ENCODE measurements at places on chromosomes 3 and 15.

DNA sequence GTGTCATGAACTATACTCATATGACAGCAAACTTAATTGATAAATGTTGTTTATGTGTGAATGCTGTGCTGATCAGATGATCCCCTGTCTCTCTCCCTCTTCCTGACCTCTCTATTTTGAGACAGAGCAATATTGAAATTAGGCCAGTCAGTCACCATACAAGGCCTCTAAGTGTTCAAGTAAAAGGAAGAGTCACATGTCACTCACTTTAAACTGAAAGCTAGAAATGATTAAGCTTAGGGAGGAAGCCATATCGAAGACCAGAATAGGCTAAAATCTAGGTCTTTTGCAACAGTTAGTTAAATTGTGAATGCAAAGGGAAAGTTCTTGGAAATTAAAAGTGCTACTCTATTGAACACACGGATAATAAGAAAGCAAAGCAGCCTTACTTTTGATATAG is 498.6 kb downstream of the ZPLD1 start:
- no peak for DNase-seq

DNA sequence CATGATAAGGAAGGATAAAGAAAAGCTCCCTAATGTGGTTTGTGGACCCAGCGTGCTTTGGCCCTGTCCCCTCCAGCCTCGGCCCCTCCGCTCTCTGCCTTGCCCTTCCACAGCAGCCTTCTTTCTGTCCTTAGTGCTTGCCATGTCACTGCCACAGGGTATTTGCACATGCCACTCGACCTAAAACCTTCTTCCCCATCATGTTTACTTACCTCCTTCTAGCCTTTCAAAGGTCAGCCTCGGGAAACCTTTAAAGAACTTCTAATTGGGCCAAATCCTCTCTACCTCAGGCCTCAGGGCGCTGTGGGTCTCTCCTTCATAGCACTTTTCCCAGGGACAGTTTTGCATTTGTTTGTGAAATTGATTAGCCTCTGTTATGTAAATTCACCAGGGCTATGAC is 73.0 kb downstream of the SCN11A start:
- no peak for DNase-seq

DNA sequence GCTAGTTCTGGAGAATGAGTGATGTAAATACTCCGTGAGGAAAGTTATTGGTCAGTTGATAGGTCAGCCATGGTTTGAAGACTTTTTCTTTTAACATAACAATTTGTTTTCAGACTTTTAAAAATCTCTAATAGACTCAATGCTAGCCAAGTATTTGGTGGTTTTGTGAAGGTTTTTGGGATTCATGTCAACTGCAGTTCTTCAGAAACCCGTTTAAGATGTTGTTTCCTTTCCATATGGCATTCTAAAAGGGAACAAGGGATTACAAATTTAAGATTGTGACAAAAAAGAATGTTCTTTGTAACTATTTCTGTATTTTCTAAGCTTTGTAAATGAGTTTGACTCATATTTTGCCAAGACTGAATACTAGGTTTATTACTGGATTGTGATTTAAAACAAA is 281.7 kb upstream of the COL8A1 start:
- no peak for DNase-seq

DNA sequence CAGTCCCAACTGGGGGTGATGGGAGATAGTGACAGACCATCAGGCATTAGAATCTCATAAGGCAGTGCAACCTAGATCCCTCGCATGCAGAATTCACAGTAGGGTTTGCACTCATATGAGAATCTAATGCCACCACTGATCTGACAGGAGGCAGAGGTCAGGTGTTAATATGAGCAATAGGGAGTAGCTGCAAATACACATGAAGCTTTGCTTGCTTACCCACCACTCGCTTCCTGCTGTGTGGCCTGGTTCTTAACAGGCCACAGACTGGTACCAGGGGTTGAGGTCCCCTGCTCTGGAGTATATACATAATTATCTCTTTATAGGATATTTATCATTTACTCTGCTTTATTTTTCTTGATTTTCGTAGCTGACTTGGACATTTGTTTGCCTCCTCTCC is 36.0 kb upstream of the ZMAT3 start:
- DNase-seq = no peak

GRCh38 chr15:81516461-81516860 is 142.4 kb upstream of the TMC3 start:
- no peak for DNase-seq

GRCh38 chr3:58581328-58582091 is 4.3 kb upstream of the FAM107A start:
- DNase-seq = no peak

DNA sequence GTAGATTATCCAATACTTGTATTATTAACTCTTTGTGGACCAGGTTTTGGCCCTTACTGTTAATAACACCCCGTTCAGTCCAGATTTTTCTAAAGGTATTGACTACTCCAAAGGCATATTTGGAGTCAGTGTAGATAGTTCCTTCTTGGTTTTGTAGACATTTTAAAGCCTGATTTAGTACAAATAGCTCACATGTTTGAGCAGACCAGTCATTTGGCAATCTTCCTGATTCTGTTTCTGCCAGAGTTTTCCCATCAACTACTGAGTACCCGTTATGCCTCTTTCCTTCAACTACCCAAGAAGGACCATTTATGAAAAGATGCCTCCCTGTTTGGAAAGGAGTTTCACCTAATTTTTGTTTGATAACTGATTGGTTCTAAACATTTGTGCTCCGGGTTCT is 82.0 kb downstream of the CHCHD4 start:
- DNase-seq = no peak

DNA sequence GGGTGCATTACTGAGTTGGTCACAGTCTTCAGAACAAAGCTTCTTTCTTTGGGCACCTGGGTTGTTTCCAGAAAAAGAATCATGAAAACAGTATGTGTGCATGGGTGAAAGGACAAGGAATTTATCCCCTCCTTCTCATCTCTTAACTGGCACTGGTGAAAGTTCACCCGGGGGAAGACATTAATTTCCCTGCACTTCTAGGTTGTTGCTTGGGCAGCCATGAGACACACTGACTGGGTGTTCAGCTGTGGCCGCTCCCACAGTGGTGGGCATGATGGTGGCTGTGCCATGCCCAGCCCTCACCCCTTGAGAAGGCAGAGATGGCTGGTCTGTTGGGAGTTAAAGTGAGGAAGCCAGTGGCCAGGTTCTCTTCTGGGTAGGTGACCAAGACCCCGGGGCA is 16.6 kb upstream of the KY start:
- no peak for DNase-seq

DNA sequence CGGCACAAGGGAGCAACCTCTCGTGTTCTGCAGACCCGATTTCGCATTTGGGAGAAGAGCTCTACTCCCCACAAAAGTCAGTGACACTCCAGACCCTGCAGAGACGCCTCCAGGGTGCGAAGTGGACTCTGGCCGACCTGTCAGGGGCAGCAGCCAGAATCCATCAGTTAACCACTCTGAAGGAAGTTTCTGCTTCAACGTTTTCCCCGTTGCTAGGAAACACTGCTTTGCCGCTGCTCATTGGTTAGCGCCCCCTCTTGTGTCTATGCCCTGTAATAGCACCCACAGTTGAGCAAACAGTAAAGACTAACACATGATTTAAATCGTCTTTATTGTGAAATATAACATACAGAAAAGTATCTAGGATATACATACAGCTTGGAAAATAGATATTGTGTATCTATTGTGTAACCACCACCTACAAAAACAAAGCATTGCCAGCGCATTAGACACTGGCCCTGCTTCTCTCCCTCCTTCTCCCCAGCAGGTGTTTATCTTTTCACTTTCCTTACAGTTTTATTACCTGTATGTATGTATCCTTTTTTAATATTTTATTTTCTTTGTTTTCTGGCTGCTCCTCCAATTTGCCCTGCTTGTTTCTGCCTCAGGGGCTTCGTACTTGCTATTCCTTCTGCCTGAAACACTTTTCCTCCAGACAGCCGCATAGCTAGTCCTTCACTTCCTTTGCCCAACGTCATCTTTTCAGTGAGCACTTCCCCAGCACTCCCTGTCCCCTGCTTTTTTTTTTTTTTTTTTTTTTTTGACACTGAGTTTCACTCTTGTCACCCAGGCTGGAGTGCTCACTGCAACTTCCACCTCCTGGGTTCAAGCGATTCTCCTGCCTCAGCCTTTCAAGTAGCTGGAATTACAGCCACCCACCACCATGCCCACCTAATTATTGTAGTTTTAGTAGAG is 38.8 kb downstream of the TMEM40 start:
- DNase-seq = no peak

- DNase-seq = no peak
Observed at GRCh38 chr3:31268868-31269267, 263.9 kb upstream of the STT3B start.

- no peak for DNase-seq
Observed at GRCh38 chr15:91473894-91474545, 374.0 kb downstream of the SV2B start.

DNA sequence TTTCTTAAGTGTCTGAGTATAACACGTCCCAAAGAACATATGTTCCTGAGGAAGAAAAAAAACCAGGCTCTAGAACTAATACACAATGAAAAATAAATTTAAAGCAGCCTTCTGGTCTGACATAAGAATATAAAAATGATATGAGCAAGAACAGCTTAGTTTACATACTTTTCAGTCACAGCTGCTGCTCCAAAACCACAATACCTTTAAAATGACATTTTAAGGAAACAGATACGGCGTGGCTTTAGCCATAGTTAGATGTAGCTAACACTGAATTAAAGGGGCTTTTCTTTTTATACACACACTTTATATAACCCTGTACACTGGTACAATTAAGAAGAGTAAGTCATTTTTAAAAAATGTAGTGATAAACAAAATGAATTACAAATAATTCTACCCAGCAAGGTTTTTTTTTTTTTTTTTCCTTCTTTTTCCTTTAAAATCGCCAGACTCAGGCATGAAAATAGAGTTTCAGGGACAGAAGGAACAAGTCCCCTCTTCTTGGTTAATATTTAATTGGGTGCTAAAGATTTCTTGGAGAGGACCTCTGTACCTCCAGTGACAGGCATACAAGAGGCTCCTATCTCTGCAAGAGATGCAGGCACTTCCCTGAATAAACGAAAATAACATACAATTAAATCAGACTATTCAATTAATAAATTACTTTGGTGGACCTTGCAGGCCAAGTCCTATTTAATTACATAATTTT is 265.6 kb downstream of the FOXP1 start:
- DNase-seq = no peak

GRCh38 chr3:139301183-139301582 is 42.6 kb upstream of the MRPS22 start:
- DNase-seq = no peak

- no peak for DNase-seq
Observed at GRCh38 chr15:74207652-74208440, 5.3 kb upstream of the STRA6 start.

- DNase-seq = no peak
Observed at GRCh38 chr3:177820683-177821316, 623.5 kb upstream of the TBL1XR1 start.

GRCh38 chr15:86016750-86017149 is 62.9 kb upstream of the AGBL1 start:
- DNase-seq = no peak

GRCh38 chr3:74801924-74802323 is 187.5 kb upstream of the CNTN3 start:
- DNase-seq = no peak

GRCh38 chr3:180048103-180048502 is 11.4 kb upstream of the PEX5L start:
- DNase-seq = no peak

GRCh38 chr3:16332904-16333426 is 68.0 kb downstream of the OXNAD1 start:
- no peak for DNase-seq

GRCh38 chr15:23422099-23422945 is 24.7 kb downstream of the GOLGA6L2 start:
- DNase-seq = no peak

DNA sequence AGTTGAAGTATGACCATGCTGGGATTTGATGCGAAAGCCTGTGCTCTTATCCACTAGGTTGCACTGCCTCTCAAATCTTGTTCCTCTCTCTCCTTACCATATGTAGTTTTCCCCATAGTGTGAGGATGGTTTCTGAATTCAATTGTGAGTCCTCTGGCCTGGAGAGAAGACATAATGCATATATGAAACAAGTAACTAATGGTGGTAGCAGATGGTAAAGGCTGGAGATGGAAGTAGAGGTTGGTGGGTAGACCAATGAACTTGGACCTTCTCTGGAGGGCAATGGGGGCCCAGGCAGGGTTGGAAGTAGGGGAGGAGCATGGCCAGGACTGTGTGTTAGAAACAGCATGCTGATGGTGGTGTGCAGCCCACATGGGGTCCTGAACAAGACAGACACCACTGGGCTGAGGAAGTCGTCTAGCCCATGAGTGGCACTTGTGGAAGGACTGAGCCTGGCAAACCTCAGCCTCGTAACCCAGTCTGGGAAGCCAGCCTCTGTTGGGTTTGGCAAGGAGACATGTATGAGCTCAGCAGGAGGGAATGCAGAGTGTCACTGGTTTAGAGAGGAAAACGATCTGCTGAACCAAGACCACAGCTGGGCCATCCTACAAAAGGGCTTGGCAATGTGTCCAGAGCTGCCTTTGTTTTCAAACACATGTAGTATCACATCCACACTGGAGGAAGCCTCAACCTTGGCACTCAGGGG is 18.5 kb upstream of the LMCD1 start:
- peak; percentile 64 for DNase-seq

GRCh38 chr15:62469478-62469873 is 304.4 kb upstream of the C2CD4B start:
- no peak for DNase-seq

DNA sequence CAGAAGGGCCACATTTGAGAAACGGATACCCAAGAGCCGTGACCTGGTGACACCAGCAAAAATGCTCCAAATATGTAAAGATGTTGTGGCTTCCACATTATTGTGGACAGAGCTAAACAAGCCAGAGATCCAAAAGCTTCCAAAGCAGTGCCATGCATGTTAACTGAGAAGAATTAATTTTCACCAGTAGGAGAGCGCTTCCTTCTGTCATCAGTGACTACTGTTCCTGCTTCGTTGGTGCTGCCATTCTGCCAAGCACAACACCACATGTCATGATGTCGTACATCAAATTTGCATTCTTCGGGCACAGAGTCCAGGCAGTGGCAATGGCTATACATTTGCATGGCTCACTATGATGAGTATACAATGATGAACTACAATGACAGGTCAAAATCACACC is 19.1 kb upstream of the CHST2 start:
- no peak for DNase-seq

- no peak for DNase-seq
Observed at GRCh38 chr3:108806316-108806715, 16.3 kb upstream of the TRAT1 start.

DNA sequence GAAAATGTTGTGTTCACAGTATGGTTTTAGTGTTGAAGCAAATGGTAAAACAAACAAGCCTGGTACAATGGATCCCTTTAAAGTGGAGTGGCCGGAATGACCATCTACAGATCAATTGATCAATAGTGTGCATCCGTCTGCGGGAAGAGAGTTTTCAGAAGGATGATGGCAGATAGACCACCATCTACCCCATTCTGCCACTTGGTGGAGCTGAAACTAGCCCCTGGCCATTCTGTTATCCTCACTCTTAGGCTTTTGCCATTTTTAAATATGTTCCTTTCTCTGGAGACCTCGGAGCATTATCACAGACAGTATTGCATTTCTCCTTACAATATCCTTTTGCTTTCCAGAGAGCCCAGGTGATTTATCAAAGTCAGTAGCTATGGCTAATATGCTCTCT is 258.9 kb upstream of the CFAP20DC start:
- DNase-seq = no peak
